ENCODE measurements at places on chromosomes 12 and 14. TPM values are rescaled to one million over a fixed set of nuclear protein-coding genes. Genes with fewer than 3 reads are reported as not detected.

GRCh38 chr12:53550595-53550994 lies 43.3 kb upstream of the NPFF start:
- no peak for DNase-seq

DNA sequence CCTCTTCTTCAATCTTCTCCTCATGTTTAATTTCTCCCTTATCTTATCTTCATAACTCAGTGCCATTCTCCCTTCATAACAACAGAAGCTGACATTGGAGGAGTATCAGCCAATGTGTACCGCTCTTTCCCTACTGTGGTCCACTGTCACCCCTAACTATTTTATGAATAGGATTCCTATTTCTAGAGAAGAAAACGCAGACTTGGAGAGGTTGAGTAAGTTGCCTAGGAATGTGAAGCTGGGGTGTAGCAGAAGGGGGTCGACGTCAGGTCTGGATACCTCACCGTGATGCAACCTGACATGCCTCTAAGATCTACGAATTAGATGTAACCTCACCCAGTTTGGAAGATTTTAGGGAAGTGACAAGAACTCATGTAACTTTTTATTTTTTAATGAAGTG lies 17.1 kb downstream of the LMO3 start:
- no peak for DNase-seq

DNA sequence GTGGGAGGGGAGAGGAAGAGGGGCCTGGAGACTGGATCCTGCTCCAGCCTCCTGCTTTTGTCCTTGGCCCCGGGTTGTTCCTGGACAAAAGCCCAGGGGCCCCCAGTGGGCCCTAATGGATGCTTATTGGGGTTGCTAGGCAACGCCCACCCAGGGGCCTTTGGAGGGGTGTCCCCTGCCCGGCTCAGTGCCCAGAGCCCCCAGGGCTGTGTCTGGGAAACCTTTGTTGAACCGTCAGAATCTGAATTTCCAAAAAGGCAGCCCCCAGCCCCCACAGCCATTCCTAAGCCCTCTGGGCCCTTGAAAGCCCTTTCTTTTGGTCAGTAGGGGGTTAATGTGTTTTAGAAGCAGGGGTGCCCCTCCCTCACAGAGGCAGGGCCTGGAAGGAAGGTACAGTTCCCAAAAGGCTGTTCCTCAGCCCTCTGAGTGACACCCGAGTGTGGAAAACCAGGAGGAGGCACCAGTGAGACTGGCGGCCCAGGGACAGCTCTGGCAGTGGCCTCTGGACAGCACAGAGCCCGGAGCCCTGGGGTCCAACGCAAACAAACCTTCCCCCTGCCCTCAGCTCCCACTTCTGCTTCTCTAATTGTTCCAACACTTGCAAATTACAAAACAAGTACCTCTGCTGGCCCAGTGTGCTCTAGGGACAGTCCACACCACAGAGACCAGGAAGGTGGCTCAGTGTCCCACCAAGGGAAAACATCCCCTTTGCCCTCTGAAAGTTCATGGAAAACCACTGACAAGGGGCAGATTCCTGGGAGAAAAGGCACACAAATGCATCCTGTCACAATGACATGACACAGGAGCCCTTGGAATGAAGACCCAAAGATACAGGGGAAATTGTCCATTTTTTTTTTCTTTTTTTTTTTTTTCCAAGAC lies 19.4 kb downstream of the HHIPL1 start:
- no peak for DNase-seq

COL2A1 gene
- not detected for total RNA-seq

PRH2 gene
- not detected for total RNA-seq

KCNK10 gene
- total RNA-seq: 9.9 TPM
